ENCODE measurements at places on chromosomes 7 and 10.

DNA sequence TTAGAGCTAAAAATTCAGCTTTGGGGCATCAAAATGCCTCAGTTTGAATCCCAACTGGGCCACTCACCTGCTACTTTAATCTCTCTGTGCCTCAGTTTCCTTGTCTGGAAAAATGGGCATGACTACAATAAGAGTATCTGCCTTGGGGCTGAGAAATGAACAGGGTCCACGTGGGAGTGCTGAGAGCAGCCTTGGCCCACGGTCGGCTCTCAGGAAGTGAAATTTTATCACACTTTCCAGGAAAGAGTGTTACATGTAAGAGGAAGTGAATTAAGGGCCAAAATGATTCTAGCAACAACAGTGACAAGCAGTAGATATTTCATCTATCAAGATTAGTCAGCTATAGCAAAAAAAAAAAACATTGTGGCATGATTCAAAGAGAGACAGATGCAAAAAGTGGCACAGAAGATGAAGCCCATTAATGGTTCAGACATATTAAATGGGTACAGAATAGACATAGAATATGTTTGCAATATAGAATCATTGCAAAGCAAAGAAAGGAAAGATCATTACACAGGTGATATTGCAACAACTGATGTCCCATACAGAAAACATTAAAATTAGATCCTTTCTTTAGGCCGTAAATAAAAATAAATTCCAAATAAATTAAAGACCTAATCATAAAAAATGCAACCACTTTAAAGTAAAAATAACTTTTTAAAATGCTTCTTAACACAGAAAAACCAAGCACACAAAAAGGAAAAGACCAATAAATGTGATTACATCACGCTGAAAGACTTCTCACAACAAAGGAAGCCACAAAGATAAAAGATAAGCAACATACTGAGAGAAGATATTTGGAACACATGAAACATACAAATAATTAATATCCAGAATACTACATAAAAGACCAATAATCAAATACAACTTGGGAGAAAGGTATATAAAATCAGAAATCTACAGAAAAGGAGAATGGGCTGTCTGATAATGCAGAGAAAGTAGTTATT, 4.3 kb downstream of the TMEM273 start:
- DNase-seq: peak; percentile 18

- DNase-seq: peak; percentile 37
Observed at GRCh38 chr10:112208997-112209396, 25.4 kb upstream of the GPAM start.

DNA sequence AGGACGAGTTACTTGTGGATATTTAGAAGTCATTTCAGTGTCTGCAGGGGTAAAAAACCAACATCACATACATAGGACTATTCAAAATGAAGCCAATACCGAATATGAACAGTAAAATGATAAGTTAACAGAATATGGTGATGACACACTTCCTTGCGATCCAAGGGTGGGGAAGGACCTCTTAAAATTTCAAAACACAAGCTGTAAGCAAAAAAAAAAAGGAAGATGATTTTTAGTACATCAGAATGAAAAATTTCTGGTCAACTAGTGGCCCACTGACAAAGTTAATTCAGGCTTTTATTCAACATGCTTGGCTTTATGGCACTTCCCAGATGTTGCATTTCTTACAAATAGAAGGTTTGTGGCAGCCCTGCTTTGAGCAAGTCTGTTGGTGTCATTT, 19.0 kb upstream of the GALNTL5 start:
- no peak for DNase-seq

DNA sequence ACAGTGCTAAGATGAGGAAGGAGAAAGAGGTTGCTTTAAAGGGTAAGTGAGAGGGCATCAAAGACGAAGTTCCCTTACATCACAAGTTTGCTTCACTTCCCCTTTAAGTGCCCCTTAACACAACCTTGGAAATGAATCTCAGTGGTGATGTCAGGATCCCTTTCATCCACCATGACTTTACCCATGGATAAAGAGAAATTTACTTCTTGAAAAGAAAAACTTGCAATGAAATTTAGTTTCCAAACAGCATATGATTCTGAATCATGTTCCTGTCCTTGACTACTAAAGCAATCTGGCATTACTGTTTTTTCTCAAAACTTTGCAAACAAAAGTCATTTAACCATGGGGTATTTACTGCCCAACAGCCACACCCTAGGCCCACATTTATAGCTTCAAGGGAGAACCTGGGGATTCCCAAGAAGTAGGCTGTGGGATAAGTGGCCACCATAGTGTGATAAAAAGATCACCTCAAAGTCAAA, 135.9 kb downstream of the ITGB8 start:
- DNase-seq: no peak

DNA sequence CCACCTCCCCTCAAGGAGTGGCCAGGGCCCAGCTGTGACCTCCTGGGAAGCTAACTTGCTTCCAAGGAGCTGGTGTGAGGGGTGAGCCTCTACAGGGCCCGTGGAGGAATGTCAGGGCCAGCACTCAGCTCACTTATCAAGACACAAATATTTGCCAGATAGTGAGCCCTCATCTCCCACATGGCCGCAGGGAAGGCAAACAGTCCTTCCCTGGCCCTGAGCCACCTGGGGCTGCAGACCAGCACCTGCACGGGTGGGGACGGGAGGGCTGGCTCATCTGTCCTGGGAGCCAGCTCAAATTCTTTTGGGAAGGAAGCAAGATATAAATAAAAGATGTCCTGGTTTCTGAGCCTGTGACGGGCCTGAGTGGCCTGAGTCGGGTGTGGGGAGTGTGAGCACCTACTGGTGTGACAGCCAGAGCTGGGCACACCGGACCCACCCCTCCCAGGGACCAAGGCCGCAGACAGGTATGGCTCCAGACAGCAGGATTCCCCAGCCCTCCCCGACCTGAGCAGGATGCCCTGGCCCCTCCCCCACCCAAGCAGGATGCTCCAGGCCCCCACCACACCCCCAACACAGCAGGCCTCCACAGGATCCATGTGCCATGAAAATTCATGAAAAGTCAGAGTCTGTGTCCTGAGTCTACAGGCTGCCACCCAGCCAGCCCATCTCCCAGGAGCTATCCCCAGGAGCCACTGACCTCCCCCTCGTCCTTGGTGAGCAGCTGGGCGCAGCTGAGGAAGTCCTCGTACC, 148.0 kb downstream of the MAPK8 start:
- DNase-seq: no peak
